ENCODE measurements at places on chromosomes 11 and 22.

DNA sequence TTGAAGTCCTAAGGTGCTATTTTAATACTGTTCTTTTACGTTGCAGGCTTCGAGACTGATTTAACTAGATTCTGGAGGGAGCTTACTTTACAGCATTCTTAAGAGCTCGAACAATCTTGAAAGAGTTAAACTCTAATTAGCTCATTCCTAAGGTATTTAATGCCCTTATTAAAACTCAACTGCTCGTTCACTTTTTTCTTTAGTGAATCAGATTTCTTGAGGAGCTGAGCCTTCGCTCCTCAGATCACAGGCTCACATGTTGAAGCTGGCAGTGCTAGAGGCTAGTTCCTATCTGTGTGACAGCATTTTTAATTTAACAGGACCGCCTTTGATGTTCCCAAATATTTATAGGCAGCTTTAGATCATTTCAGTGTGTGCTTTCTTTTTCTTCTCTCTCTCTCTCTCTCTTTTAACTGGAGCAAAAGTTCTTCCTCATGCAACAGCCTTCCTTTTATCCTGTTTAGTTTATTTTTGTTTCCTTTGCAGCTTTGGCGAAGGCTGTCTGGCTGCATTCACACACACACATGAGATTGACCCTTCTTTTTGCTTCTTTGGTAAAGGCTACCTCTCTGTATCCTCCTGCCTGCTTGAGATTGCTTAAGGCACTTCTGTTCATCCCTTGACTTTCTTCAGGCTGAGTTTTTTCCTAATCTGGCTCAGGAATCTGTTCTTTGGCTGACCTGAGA lies 21.0 kb downstream of the ZNRF3 start:
- DNase-seq = no peak

GRCh38 chr11:9380773-9381172 lies 3.7 kb upstream of the IPO7 start:
- DNase-seq = no peak

DNA sequence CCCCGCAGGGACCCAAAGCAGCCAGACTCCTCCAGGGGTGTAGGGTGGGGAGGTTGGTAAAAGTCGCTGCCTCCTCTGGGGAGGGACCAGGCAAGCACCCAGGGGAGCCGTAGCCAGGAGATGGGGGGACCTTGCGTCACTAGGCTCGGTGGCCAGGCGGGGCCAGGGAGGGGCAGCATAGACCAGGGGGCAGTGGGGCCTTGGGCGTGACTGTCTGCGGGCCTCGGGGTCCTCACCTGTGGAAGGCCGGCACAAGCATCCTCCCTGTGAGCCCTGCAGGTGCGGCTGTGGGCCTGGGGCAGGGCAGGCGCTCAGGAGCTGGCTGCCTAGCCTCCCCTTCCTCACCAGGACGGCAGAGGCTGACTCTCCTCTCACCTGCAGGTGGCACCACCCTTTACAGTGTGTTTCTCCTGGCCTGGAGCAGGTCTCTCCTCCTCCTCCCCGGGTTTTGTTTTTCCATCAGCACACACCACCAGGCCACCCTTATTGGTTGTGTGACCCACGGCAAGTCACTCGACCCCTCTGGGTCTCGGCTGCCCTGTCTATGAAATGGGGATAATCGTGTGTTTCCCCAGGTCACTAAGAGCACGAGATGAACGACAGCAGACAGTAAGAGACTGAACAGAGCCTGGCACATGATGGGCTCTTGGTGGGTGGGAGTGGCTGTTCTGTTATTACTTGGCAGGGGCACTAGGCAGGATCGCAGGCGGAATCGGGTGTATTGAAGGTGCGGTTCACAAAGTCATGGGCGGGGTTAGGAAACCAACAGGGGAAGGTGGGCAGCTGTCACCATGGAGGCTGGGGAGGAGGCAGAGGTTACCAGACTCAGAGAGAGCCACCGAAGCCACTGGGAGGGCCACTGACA lies 52.7 kb downstream of the FLRT1 start:
- no peak for DNase-seq

- no peak for DNase-seq
These were observed 49.7 kb downstream of the OTOG start for GRCh38 chr11:17596711-17597110.

DNA sequence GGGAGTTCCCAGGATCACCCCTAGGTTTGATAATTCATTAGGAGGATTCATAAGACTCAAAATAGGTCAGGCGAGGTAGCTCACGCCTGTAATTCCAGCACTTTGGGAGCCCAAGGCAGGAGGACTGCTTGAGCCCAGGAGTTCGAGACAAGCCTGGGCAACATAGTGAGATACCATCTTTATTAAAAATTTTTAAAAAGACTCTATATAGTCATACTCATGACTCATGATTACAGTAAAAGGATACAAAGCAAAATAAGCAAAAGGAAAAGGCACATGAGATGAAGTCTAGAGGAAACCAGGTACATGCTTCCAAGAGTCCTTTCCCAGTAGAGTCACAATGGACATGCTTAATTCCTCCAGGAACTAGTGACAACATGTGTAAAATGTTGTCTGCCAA lies 13.9 kb upstream of the PTS start:
- DNase-seq = no peak

DNA sequence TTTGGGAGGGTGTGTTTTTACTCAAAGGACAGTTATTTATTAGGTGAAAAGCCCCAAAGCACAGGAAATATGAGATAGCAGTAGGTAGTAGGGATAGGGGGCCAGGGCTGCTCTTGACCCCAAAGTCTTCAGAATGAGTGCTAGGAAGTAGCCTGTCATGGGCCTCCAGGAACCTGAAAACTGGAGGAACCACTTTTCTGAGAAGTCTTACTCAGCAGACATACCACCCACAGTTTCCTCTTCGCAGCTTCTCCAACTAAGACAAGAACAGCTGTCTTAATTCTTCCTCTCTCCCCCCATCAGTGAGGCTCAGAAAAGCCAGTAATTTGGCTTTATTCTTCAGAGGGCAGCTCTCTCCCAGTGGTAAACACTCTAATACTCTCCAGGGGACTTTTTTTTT lies 84.0 kb upstream of the CTSC start:
- DNase-seq = no peak

- no peak for DNase-seq
These were observed 720 bp downstream of the FAM118A start for GRCh38 chr22:45310331-45310976.

- no peak for DNase-seq
These were observed 102.7 kb upstream of the BIRC3 start for GRCh38 chr11:102214623-102215022.

DNA sequence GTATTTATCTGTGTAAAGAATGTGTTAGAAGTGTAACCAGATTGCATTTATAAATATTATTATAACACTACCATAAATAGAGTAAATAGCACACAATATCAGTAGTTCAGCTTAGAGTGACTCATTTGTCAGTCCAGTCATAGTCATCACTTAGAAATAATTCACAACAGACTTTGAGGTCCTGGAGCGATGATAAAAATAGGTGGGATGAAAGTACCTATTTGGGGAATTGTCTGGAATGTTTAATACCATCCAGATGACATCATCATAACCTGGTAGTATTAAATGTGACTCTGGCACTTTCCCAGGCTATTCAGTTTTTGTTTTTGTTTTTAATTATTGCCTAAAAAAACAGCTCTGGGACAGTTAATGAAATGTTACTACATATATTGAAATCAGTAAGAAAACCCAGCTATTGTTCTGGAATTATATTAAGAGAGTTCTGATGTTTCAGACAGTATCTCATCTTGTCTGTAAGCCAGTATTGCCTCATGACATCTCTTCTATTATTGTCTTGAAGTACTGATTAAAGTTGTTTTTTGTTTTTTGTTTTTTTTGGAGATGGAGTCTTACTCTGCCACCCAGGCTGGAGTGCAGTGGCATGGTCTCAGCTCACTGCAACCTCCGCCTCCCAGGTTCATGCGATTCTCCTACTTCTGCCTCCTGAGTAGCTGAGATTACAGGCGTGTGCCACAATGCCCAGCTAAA lies 74.8 kb downstream of the SIK2 start:
- no peak for DNase-seq

GRCh38 chr11:34001557-34002064 lies 49.9 kb upstream of the CAPRIN1 start:
- no peak for DNase-seq

DNA sequence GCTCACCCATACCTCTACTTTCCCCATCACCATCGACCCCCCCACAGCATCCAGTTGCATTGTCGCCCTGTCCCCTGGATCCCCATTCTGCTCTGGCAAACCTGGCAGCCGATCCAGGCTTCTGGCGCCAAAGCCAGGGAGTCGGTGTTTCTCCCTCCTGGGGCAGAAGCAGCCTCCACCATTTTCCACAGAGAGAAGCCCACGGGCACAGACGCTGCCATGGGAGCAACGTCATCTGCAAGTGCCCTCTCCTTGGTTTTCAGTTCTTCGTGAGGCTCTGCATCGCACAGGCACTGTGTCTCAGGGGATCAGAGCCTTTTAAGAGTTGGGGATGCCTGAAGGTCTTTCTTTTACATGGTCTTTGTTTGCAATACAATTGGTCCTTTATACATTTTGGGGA lies 2.3 kb downstream of the YPEL4 start:
- DNase-seq = no peak
